Dermis microvascular lymphatic vessel endothelial cell (primary cell): ENCODE measurements at places on chromosomes 2 and 18. TPM values are rescaled to one million over a fixed set of nuclear protein-coding genes. Genes with fewer than 3 reads are reported as not detected.

DNA sequence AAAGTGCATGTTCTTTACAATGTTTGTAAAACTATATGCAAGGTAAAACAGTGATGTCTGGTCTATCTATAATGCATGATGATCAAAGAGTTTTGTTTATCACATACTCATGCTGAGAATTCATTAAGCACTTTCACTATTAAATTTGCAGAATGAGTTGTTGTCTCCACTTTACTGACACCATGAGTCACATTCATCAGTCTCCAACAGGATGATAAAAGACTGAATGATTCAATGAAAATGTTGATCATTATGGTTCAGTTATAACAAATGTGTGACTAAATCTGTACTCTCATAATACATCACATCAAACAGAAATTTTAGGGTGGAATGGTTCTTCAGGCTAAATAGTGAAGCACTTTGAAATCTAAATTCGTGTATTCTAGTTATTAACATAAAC, 129.0 kb downstream of the ERBB4 start:
- DNase-seq, result no peak

CKAP2L gene
- total RNA-seq, result 2.0 and 3.1 TPM in 2 replicates

- no peak for DNase-seq
Measured at GRCh38 chr2:181923121-181923520, 31.6 kb downstream of the ITPRID2 start.

GRCh38 chr18:11950824-11951223, 30.5 kb upstream of the IMPA2 start:
- DNase-seq, result no peak

GRCh38 chr2:237541243-237541642, 25.1 kb upstream of the PRLH start:
- DNase-seq, result no peak

HOXD12 gene
- total RNA-seq, result not detected in 2 replicates

GRCh38 chr2:231795525-231796327, 9.5 kb downstream of the COPS7B start:
- DNase-seq, result peak; percentile 91

DNA sequence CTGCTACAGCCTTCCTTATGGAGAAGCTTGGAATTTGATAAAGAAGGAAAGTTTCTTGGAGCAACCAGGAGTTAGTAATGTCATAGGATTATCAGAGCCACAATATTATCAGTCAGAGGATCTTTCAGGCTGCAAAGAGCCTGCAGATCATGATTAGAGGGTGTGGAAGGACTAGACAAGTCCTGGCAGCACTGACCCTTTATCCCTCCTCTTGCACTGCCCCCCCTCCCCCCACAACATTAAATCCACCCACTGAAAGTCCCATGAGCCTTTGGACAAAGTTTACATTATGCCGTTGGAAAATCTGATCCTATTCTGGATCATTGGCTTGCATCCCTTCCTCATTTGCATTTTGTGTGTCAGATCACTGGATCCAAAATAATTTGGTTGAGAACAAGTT, 18.7 kb upstream of the IMPA2 start:
- no peak for DNase-seq

GRCh38 chr2:108399479-108399878, 21.7 kb downstream of the SULT1C4 start:
- DNase-seq, result no peak

PDE11A gene
- total RNA-seq, result under 0.01 TPM in 2 replicates

GRCh38 chr2:194714541-194714940, 942.5 kb upstream of the SLC39A10 start:
- no peak for DNase-seq

DNA sequence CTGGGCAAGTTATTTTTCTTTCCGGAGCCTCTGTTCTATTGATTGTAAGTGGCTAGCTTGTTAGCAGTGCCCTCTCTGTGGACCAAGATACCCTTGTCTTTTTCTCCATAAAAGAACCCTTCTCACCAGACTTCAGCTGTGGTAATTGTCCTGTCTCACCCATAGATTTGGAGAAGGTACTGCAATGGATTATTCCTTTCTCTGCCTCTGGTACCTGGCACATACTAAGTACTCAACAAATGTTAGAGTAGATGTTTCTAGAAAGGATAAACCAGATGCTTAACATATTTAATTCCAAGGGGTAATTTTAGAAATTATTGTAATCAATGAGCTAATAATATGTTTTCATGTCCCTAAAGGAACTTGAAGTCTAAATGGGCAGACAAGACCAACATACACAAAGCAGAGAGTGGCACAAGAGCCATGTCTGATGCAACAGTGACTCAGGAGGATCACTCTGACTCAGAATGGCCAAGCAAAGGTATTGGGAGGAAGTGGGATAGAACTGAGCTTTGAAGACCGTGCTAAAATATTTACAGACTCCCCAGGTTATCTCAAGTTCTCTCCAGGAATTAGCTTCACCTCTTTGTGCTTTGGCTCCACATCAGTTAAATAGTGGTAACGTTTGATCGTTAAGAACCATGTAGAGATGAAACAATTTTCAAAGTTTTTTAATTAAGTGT, 129.7 kb upstream of the OSR1 start:
- no peak for DNase-seq

- no peak for DNase-seq
Measured at GRCh38 chr2:154771664-154772284, 73.3 kb downstream of the KCNJ3 start.

DNA sequence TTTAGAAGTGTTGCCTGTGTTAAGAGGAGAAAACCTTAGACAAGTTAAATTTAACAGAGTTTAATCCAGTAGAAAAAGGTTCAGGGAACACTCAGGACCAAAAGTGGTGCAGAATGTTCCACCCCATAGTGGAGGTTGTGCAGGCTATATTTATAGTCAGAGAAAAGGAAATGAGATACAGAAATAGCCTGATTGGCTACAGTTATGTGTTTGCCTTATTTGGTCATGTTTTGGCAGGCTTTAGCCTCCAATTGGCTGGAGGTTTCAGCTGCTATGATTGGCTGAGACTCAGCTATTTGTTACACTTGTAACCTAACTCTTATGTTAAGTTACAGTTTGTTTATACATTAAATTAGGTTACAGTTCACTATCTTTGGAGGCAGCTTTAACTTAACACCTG, 4.2 kb downstream of the STAMBP start:
- peak; percentile 13 for DNase-seq
